ENCODE measurements at places on chromosomes 2 and 18.

DNA sequence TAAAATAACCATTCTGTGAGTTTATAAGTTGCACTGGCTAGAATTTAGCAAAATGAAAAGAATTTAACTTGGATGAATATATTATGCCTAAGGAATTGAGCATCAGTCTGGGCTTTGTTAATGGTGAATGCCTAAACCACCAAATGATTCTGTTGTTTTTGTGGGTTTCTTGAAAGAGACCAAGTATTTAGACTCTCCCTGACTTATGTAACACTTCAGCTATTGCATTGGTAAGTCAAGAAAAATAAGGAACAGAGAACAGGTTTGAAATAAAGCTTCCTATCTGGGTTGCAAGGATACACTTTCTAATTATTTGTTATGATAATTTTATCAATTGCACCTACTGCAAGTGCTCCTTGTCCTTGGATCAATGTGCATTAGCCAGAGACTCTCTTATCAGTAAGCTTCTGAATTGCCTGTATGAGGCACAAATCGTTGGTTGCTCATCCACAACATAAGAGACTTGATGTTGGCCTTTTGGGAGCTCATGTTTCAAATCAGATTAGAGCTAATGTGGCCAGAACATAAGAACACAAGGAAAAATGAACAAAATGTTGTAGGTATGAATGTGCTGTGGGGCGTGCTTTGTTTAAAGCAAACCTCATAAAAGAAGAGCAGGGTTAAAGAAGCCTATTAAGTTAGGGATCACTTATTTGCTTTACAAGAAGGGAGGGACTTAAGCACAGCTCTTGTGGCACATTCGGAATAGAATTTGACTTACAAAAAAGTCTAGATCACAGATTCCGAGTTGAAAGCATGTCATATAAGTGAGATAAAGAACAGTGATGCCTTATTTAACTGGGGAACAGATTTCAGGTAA is 37.2 kb downstream of the PRKCE start:
- DNase-seq, result peak; percentile 51

- DNase-seq, result no peak
Observed at GRCh38 chr2:10129490-10129889, 7.0 kb downstream of the RRM2 start.

- DNase-seq, result no peak
Observed at GRCh38 chr18:77177009-77177408, 44.4 kb upstream of the MBP start.

DNA sequence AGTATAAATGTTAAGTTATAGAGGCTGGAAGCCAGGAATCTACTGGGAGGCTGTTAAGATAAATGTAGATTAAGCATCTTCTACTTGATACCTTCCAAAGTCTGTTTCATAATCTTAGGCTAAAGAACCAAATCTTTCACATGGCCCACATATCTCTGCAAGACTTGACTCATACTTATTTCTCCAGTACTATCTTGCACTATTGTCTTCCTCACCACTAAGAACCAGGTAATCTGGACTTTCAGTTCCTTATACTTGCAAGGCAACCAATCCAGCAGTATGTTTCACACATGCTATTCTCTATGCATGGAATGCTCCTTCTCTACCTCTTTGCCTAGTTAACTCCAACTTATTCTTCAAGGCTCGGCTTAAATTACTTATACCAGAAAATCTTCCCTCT is 62.2 kb downstream of the RBMS1 start:
- DNase-seq, result no peak

DNA sequence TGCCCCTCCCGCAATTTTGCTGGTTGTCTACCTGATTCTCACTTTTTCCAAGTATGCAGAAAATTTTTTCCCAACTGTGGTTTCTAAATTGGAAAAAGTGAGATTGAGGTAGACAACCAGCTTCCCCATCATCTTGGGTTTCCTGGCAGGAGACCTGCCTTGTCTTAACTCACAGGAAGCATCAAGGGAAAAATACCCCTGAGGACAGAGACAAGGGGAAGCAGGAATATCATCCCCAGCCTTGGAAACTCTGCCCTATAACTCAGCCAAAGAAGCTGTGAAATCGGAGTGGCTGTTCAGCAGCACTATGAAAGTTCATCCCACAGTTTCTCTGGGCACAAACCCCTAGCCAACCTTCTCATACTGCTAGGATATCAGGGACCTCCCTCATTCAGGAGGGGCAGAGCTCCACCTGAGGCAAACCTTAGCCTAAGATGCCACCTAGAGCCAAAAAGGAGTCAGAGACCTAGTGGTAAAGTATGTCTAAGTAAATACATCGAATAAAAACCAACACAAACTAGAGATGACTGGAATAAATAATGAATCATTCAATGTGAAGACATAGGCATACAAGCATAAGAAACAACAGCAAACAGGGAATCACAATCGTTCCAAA is 68.2 kb downstream of the ZSWIM2 start:
- DNase-seq, result no peak

DNA sequence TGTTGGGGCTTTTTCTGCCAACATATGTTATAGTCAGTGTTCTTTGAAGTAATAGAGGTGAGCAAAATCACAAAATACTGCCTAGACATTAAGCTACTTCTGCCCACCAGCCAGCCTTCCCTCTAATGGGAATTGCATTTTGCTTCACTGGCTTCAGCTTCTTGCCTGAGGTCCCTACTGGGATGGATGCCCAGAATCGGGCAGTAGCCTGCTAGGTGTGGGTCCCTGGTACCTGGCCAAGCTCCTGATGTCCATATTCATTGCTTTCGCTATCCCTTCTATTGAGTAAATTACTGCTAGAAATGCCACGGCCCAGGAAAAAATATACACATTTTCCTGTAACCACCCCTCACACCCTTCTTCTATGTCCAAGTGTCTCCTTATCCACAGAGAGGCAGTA is 27.0 kb downstream of the CRYGD start:
- no peak for DNase-seq

- no peak for DNase-seq
Observed at GRCh38 chr2:37794717-37795116, 123.3 kb upstream of the CDC42EP3 start.

DNA sequence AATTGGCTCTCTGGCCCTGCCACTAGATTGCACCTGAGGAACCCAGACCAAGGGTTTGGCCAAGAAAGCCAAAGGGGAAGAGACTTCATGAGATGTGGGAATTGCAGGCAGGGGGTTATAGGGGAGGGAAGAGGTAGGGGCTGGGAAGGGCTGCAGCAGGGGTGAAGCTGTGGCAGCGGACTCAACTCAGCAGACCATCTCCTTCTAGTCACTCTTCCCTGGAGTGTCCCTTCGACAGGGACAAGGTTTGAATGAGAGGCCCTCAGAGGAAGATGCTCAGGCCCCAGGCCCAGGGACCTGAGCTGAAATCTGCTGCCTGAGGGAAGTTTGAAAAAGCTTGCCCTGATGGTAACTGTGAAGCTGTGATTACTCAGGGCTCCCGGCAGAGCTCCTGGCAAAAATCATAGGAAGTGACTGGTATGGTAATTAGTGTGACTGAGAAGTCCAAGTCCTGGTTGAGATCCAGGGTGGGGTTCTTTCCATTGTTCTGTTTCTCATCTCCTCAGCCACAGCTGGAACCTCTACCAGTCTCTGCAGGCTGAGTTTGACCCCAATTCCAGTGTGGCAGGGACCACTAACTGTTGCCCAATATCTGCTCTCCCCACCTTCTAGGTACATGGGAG is 300.9 kb downstream of the CYP26B1 start:
- peak; percentile 83 for DNase-seq

DNA sequence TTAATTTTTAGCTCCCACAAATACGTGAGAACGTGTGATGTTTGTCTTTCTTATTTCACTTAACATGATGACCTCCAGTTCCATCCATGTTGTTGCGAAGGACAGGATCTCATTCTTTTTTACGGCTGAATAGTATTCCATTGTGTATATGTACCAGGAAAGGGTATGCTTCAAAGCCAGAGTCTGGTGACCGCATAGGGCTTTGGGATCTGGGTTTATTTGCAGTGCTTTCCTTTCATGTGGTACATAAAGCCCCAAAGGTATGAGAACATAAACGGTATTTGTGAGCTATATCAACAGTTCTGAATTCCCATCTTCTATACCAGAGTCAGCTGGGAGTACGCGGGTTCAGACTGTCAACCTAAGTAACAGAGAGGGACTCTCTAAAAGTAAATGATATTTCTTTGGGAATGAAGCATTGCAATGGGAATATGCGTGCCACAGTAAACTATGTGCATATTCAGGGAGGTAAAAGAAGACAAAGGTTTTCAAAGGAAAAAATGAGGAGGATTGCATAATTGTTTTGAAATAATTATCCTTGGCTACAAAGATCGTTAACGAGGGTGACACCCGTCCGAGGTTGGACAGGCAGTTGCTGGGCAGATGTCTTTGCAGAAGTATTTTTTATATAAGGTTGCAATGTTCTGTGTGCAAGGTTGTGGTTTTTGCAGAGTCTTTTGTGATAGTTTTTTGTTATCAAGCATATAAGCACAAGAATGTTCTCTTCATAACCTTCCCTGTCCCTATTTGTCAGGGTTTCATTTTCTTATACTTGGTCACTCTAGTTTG is 24.4 kb downstream of the CRYGD start:
- no peak for DNase-seq

DNA sequence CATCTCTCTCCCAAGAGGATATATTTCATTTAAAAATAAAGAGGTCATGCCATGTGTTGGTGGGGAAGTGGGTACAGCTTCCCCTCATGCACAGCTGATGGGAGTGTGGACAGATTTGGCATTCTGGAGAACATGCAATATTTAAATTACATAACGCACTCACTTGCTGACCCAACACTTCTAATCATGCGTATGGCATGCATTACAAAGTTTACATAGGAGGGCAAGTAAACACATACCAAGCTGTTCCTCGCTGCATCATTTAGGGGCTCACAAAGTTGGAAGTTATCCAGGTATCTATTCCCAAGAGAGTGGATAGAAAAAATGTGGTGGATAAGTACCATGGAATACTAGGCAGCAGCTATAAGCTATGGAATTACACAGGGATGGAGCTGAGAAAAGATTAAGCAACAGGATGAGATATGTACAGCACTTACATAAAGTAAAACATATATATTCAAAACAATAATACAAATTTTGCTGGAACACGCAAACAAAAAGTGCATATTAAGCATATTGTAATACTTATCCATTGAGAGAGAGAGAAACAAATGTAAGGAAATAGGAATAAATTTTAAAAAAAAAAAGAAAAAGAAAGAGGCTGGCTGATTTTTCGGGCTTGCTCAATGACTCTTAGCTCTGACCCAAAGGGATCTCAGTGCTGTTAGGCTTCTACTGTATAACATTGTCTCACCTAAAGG is 11.0 kb downstream of the CYP1B1 start:
- DNase-seq, result no peak
